Amniotic epithelial cell (primary cell): ENCODE measurements at places on chromosomes 13 and 19.

DNA sequence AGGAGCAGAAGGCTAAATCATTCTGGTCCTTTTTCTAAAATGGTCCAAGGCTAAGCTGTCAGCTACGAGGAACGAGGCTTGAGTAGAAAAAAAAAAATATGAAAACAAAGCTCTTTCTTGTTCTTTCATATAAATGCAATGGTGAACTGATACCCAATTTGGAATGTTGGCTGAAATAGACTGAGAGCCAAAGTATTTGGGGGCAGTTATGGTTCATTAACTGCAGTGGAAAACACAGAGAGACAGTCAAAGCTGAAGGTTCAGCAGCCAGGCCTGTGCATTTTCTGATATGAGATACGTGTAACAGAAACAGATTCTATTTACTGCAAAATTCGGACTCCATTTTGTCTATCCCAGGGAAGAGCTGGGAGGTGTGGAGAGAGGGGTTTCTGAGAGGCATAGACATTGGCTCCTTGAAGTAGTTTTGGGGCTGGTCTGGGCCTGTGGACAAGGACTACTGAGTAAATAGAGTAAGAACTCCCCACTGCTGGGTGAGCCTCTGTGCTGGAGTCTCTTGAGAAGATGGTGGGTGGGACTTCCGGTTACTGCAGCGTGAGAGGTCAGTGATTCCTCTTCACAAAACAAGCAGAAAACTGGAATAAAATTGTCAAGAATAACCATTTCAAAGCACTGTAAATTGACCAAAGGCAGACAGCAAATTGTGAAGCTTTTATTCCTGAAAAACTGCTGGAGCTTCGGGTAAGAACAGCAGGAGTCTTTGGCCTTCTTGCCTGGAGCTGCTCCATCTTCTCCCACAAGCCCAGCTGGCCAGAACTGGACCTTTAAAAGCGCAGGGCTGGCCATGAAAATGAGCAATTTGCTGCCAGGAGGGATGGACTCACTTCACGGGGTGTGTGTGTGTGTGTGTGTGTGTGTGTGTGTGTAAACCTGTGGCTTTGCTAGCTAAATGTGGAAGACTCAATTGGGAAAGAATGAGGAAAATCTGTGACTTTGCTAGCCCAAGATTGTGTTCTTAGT is 43.1 kb upstream of the CNMD start:
- DNase-seq = no peak

- DNase-seq = peak; percentile 86
These were observed 406.3 kb downstream of the DCT start for GRCh38 chr13:94073007-94073744.

GRCh38 chr13:46496086-46496485 is 56.9 kb upstream of the LRCH1 start:
- DNase-seq = no peak

- no peak for DNase-seq
These were observed 22.8 kb downstream of the ATP8A2 start for GRCh38 chr13:25394402-25395060.

DNA sequence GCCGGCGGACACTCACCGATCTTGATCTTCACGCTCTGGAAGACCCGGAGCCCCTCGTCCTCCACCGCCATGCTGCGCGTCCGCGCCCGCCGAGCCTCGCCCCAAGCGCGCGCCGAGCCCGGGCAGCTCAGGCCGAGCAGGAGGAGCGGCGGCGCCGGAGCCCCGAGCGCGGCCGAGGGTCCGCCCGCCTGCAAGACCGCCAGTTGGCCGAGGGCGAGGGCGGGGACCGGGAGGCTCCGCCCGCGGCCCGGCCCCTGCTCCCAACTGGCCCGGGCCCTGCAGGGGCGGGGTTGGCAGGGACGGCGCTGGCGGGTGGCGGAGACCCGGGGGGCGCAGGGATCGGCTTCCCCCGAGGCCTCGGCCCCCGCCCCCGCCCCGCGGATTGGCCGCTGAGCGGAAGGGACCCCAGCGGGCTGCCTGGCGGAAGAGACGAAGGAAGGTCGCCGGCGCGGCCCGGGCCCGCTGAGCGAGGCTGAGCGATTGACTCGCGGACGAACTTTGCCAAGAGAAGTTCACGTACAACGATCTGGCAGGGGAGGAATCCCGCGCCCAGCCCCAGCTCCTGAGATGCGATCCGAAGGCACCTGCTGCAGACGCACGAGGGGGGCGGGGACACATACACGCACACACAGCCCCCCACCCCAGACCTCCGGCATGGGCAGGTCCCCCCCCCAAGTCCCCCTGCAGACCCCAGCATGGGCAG is at the start of gene RASA3:
Gene RASA3 (minus strand): TSS at position 205 of the 703 bp plus-strand sequence. CDS start 134 bp downstream, at position 71.
- DNase-seq = peak; percentile 80

GRCh38 chr13:94972262-94972661 is 259.9 kb upstream of the SOX21 start:
- DNase-seq = no peak

- DNase-seq = no peak
These were observed 36.3 kb upstream of the ZNF835 start for GRCh38 chr19:56707821-56708220.

- DNase-seq = peak; percentile 67
These were observed at the start of gene CNN1 for GRCh38 chr19:11538232-11539036. TSS of gene CNN1 (plus strand) at chr19:11538851. CDS start at chr19:11538928, 77 bp downstream.

- no peak for DNase-seq
These were observed 1156.5 kb downstream of the OLFM4 start for GRCh38 chr13:54185101-54185500.

DNA sequence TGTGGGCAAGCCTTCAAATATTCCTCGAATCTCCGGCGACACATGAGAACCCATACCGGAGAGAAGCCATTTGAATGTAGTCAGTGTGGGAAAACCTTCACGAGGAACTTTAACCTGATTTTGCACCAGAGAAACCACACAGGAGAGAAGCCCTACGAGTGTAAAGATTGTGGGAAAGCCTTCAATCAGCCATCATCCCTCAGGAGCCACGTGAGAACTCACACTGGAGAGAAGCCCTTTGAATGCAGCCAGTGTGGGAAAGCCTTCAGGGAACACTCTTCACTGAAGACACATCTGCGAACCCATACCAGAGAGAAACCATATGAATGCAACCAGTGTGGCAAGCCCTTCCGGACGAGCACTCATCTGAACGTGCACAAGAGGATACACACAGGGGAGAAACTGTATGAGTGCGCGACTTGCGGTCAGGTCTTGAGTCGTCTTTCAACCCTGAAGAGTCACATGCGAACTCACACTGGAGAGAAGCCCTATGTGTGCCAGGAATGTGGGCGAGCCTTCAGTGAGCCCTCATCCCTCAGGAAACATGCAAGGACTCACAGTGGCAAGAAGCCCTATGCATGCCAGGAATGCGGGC is 28.8 kb downstream of the ZNF333 start:
- DNase-seq = peak; percentile 16

DNA sequence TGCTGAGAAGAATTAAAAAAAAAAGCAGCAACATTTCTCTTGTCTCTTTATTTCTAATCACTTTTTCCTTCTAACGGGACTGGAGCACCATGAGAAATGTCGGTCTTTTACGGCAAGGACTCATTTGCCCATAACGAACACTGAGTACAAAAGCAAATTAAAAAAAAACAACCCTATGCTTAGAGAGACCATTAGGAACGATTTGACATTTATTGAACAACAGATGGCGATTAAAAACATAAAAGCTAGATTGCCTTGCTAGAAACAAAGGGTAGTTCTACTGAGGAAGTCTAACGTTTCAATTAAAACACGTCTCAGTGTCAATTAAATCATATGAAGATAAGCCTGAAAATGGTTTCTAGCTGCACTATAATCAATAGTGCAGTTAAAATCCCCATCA is 51.1 kb downstream of the OLFM4 start:
- DNase-seq = no peak

GRCh38 chr13:39577838-39578491 is 25.0 kb downstream of the LHFPL6 start:
- no peak for DNase-seq

DNA sequence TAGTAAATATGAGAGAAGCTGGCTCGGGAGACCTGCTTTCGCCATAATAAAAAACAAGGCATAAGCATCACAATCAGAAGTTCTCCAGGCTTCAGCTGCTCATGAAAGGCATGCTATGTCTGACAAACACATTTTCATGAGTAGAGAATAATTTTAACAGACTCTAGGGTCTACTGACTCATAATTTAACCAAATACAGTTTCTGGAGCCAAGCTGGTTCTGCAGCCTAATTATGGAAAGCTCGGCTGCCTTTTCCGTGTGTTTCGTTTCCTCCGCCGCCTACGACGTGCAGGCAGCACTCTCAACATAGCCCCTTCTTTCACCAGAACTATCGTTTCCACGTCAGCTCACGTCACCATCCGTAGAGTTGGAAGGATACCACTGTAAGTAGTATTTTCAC is 5.7 kb downstream of the MCF2L start:
- no peak for DNase-seq

DNA sequence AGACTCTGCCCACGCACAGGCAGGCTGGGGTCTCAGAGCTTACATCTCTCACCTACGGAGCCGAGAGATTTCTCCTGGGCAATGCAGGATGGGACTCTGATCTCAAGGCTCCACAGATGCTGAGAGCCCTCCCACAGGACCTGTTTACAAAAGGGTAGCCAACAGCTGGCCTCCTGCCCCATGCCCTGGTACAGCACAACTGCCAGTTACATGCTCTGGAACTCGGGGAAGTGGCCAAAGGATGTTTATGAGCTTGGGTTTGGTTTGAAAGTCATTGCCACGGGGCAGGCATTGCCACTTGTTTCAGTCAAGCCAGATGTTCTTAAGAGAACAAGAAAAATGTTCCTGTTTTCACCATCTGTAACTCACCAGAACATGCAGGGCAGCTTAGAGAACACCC is 3.5 kb downstream of the DHRS12 start:
- DNase-seq = no peak

- DNase-seq = no peak
These were observed 215.3 kb downstream of the PCCA start for GRCh38 chr13:100304229-100304628.

DNA sequence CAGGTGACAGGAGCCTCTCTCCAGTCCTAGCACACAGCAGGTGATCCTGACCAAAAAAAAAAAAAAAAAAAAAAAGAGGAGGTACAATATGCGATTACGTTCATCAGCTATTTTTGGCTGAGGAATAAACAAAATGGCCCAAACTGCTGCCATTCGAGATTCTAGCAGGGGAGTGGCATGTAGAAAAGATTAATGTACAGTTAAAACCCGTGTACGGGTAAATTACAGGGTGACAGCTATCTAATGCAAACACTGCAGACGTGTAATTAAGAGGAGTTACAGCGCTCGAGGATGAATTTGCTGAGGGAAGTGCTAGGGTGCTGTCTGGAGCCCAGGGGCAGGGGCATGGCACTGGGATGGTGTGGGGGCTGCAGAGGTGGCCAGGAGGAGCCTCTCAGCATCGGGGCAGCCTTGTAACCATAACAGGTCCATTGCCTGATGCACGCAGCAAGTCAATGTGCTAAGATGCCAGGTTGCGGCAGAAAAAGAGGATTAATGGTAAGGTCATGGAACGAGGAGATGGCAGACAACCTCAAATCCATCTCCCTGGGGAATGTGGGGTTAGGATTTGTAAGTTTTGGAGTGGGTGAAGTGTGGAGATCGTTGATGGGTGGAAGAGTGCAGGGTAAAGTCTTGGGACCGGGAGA is 17.4 kb downstream of the CHST8 start:
- DNase-seq = no peak

- DNase-seq = no peak
These were observed 10.3 kb upstream of the EEF2 start for GRCh38 chr19:3995607-3996006.

DNA sequence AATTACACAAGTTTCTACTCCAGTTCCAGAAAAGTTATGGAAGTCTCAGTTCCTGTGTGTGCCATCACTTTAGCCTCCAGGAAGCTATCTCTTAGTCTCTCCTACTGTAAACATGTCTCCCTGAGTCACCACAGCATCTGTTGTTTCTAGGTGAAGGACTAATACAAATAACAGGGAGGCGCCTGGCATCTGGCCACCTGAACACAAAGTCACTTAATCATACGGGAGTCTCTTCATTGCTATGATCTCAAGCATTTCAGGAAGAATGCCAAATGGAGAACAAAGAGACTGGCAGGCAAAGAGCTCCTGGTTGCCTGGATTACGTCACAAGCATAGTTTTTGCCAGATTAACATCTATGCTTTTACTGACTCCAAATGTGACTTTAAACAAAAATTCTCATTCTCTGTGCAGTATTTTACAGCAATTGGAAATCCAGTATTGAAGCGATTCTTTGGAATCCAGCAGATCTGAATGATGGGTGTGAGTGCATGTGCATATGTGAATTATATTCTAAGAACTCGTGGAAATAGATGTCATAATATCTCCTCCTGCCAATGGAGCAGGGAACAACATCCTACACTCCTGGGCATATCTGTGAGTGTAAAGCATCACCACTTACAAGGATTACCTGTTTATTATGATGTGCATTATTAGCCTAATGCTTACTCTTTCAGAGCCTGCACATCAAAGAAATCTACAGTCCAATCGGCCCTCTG is 572.8 kb downstream of the PCDH9 start:
- peak; percentile 99 for DNase-seq

DNA sequence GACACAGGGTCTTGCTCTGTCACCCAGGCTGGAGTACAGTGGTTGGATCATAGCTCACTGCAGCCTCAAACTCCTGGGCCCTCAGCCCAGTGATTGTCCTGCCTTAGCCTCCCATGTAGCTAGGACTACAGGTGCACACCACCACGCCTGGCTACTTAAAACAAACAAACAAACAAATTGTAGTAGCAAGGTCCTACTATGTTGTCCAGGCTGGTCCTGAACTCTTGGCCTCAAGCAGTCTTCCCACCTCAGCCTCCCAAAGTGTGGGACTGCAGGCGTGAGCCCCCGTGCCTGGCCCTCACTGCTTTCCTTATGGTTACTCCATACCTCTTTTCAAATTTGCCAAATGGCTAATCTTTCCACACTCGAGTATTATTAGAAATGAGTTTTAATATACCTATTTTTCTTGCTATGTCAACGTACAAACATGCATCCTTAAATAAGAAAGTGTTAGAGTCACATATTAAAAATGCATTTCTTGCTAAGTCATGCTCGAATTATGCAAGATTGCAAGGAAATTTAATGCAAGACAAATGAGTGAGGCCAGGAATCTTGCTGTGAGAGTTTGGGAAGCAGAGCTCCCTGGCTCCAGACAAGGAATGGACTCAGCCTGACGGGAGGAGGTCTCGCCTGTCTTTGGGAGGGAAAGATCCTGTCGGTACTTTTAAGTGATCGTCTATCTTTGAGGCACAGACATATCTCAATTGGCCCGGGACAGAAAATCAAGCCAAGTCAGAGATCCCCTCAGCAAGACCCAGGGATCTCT is 39.4 kb downstream of the RFX2 start:
- peak; percentile 87 for DNase-seq

DNA sequence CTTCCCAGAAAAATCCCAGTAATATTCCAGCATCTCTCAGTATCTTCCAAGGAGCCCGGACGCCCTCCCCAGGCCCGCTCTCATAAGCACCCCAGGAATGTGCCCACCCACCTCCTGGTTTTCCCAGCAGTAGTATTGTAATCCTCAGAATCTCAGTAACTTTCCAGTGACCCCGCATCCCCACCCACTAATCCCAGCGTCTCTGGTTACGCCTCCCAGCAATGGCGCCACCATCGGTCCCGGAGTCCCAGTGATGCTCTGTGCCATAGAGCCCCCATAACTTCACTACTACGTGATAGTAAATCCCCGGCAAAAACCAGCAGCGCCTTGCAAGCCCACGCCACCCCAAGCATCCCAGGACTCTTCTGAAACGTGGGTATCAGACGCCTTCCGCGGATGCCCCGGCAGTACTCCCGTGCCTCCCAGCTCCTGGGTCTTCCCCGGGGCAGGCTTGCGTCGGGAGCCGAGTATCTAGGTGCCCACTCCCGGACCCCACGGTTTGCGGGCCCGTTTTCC is 928 bp upstream of the PNPLA6 start:
- peak; percentile 82 for DNase-seq
